ACHN (cell line): ENCODE measurements at places on chromosomes 7 and 10.

GRCh38 chr10:30353851-30354250, 4.8 kb upstream of the MTPAP start:
- no peak for DNase-seq

DNA sequence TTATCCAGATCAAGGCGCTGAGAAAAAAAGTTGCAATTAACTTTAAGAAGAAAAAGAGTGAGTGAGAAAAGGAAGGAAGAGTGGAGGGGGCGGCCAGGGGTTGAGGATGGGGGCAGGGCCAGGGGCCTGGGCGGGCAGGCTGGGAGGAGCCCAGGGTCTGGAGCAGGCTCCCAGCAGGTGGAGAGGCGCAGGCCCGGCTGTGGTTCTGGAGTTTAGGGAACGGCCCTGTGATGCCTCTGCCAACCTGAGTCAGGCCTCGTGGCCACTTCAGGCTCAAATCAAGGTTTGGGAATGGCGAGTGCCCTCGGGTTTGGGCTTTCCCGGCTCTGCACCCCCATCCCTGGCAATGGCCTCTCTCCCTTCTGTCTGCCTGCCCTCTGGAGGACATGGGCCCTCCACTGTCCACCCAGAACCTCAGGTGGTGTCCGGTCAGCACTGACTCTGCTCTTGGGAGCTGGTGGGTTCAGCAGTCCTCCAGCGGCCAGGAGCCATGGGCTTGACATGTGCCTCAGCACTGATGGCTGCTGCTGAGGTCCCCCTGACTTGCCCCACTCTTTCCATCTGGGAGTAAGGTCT, 41.0 kb upstream of the EMX2 start:
- no peak for DNase-seq

- DNase-seq: no peak
These were observed 8.7 kb upstream of the UNC5B start for GRCh38 chr10:71203716-71204115.

- DNase-seq: no peak
These were observed 84.7 kb downstream of the AUTS2 start for GRCh38 chr7:69683002-69683401.

DNA sequence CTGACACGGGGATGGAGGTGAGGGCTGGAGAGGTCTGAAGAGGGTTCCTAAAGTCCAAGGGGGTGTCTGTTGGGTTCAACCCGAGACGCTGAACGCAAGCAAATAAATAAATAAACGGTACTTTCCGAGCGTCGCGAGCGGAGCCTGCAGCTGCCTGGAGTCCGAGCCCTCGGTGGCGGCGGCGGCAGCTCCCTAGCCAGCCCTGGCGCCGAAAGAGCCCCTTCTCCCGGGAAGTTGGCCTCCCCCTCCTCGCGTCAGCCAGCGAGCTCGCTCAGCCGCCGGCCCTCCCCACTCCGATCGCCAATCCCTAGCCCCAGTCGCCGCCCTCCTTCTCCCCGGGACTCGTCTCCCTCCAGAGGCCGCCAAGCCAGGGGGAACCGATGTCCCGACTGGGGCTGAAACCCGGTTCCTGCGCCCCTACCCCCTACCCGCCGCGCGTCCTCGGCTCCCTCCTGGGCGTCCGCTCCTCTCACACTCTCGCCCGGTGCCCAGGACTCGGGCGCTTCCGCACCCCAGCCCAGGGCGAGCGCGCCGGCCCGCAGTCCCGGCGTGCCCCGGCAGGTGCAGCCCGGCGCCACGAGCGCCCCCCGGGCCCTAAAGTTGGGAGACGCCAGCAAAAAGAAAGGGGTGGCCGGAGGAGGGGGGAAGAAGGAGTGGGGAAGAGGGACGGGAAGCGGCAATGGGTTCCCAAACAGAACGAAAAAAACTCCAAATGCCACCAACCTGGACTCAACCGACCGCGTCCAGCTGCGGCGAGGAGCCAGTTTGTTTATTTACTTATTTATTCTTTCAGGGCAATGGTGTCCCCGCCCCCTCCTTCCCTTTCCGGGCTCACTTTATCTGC, at the start of gene GFRA1:
TSS of gene GFRA1 (minus strand) at position 767 of the 844 bp plus-strand sequence. CDS start 1,177 bp downstream, outside the sequence.
- peak; percentile 54 for DNase-seq

- no peak for DNase-seq
These were observed 58.1 kb downstream of the PARP12 start for GRCh38 chr7:140004672-140005071.

DNA sequence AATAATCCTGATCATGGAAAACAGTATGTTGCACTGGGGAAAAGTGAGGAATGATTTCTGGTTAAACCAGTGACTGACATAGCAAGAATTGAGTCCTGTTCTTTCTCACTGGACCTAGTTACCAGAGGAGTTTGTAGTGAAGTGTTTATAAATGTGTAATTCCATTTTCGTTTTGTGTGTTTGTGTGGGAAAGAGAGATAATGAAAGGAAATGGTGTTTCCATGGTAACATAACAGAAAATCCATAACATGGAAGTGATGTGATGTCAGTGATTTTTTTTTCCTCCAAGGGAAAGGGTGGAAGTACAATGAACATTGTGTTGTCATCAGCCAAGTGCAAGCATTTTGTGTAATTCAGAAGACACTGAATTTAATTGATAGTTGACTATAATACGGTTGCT, 283.9 kb downstream of the PLXDC2 start:
- peak; percentile 54 for DNase-seq

- DNase-seq: no peak
These were observed 146.3 kb upstream of the PTN start for GRCh38 chr7:137489880-137490279.

GRCh38 chr10:34962866-34963265, 127.3 kb downstream of the CUL2 start:
- no peak for DNase-seq
